Fibroblast of lung (primary cell): ENCODE measurements at places on chromosomes 2 and 18.

DNA sequence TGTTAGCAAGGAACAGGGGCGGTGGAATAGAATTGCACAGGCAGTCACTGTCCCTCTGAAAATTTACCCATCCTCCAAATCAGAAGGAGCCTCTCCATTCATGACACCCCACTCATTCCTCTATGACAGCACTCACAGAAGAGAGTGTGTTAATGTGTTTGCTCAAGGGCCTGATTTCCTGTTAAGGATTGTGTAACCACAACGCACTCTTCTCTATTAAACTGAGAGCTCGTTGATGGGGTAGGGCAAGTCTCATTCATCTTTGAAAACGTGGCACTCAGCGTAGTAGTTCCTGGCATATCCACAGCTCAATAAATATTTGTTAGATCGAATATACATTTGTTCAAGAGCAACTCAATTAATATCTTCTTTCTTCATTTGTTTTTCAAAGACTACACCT, 106.4 kb downstream of the VAPA start:
- DNase-seq, result peak; percentile 19

DNA sequence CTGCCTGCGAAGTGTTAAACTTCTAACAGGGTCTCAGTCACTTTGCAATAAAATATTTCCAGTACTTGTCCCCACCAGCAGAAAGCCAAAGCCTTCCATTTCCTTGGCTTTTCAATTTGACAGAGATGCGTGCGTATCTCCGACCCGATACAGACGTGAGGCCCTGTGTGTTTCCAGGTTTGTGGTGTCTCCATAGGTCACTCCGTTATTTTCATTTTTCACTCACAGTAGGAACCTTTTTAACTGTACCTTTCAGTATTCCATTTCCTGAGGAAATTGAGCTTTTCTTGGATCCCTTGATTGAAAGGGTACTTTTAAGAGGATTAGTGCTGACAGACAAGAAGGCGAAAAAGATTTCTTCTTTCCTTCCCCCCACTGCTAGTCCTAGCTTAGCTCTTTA, 116.3 kb upstream of the TTN start:
- DNase-seq, result no peak

GRCh38 chr18:54712306-54712705, 116.0 kb upstream of the RAB27B start:
- peak; percentile 82 for DNase-seq

DNA sequence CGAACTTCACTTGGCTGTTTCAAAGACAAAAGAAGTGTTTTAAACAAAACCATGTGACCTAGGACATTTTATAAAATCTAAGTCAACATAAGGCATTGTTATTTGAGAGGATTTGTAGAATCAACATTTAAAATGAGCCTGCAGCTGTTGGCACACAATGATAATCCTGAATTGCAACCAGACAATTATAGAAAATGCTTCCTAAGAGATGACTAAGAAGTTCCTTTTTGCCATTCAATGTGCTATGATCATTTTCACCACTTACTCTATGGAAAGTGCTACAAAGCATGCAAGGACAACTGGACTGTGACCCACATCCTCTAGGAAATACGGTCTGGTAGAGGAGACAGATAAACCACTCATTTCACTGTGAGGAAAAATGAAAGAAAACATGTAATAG, 246.4 kb downstream of the CDH20 start:
- no peak for DNase-seq

GRCh38 chr2:195912079-195912478, 156.6 kb downstream of the DNAH7 start:
- DNase-seq, result no peak

DNA sequence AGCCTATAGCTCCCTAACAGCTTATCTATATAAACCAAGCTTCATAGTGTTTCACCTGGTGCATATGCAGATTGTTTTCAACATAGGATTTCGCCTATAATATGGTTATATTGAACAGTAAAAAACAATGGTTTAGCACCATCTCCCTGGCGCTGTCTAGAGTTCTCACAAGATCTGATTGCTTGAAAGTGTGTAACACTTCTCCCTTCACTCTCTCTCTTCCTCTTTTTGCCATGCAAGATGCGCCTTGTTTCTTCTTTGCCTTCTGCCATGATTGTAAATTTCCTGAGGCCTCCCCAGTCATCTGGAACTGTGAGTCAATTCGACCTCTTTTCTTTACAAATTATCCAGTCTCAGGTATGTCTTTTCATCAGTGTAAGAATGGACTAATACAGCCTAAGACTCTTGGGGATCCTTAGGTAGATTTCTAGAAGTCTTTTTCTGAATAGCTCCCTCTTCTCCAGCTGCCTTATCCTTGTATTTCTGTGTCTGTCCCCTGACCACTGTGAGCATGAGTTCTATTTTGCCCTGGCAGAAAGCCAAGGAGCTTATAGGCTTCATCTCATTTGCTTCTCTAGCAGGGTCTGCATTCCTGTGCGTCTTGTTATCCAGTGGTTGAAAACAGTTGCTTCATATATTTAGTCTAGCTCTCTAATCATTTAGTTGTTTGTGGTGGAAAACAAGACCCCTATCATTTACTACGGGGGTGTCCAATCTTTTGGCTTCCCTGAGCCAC, 401.6 kb downstream of the GPD2 start:
- no peak for DNase-seq

GRCh38 chr2:241680827-241681599, 5.6 kb downstream of the DTYMK start:
- peak; percentile 97 for DNase-seq

DNA sequence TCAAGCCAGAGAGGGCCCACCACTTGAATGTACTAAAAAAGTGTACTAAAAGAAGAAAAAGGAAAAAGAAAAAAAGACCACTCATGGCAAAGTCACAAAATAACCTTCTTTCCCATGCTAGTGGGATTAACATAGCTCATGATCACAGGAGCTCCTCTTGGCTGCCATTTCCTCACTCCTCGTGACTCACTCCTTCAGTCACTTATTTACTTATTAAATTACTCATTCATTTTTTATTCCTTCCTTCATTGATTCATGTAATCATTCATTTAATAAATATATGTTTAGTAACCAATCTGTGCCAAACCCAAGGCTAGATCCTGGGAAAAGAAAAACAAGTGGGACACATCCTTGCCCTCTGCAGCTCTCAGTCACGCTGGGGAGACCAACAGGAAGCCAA, 300.5 kb downstream of the INSIG2 start:
- peak; percentile 67 for DNase-seq

GRCh38 chr2:101766871-101767739, 69.6 kb downstream of the MAP4K4 start:
- peak; percentile 67 for DNase-seq

DNA sequence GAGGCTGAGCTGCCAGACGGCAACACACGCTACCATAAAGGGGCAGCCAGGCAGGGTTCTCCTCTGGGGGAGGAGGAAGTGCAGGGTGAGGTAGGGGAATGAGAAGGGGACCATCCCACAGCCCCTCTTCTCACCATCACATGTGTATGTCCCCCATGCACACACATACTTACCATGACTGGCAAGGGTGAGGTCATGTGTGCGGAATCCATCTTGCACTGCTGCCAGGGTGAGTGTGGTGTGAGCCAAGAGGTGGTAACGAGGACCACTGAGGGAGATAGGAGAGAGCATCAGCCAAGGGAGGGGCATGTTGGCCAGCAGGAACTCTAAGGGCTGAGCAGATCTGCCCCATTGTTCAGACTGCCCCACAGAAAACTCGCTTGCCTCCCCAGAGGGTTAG, 7.1 kb downstream of the WDR54 start:
- DNase-seq, result no peak

GRCh38 chr18:74375999-74376398, 60.4 kb downstream of the C18orf63 start:
- no peak for DNase-seq

- DNase-seq, result no peak
Observed at GRCh38 chr2:187393211-187393610, 54.8 kb downstream of the CALCRL start.

DNA sequence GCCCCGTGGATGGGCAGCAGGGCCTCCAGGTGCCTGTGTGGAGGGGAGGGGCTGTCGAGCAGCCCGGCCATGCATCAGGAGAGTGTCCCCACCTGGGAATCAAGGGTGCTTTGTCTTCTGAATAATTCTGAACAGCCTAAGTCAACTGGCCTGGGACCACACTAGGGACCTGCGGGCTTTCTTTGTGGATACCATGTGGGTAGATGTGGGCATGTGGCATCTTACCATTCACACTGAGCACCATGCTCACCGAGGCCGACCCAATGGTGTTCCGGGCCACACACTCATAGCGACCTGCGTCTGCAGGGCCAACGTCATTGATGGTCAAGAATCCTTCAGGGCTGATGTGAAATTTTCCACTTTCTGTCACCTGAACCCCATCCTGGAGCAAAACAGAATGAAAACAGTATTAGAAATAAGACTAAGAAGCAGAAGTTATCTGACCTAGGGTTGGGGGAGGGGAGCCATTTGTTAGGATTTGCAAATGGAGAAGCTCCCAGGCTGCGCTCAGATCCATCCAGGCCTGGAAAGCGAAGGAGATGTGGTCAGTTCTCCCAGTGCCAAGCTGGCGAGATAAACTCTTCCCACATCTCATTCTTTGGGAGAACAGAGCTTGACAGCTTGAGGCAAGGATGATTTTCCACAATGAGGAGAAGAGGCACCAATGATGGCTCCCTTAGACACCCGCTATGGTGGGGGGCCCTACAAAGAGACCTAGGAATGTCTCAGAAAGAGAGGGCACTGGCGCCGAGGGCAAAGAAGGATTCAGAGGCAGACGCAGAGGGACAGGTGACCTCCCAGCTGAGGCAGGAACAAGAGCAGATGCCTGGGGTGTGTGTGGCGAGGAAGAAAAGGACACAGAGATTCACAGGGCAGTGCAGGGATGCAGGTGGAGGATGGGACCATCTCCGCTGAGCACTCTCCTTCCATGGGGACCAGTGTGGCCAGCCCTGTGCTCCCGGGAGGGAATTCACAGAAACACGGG, 83.4 kb downstream of the PXDN start:
- DNase-seq, result no peak

DNA sequence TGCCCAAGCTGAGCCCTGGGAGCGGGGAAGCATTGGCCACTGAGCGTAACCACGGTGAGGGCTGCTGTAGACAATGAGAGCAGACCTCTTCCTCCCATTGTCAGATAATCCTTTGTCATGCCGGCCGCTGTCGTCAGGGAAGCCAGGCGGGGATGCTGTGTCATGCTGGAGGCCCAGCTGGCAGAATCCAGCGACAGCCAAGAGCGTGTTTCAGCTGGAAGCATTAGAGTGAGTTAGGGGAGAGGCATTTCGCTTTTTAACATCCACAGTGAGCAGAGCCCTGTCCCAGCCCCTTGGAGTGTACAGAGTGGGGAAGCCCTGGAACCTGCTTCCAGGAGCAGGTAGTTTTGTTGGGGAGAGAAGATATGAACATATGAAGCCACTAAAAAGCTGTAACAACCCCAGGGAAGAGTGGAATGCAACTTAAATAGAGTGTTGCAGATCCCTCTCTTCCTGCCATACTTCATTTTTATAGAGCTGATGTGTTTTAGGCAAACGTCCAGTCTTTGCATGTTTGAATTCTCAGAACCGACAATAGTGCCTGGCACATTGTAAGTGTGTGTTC, 7.0 kb downstream of the CTIF start:
- DNase-seq, result peak; percentile 73

- DNase-seq, result no peak
Observed at GRCh38 chr2:76579911-76580310, 869.2 kb upstream of the GCFC2 start.

GRCh38 chr2:37414470-37414949, 70.1 kb downstream of the QPCT start:
- DNase-seq, result peak; percentile 86

DNA sequence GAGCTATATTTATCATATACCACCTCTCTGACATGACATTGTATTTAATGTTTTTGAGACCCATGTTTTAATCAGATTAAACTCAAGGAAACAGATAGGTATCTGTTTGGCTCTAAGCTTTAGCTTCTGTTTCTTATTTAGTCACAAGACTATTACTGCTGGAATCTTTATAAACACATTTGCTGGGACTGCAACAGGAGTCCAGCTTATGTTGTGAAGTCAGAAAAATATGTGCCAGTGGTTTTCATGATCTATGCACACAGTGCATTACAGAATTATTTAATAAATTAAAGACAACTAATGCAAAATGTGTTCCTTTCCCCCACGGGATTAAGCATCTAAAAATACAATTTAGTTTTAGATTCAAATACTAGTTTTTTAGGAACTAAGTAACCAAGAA, 338.9 kb downstream of the ZEB2 start:
- peak; percentile 37 for DNase-seq

- DNase-seq, result no peak
Observed at GRCh38 chr2:165162466-165162865, 41.4 kb downstream of the SCN3A start.

GRCh38 chr2:172086241-172087206, 1.2 kb downstream of the DLX1 start:
- DNase-seq, result no peak

- no peak for DNase-seq
Observed at GRCh38 chr2:216548901-216549331, 50.3 kb downstream of the RPL37A start.

DNA sequence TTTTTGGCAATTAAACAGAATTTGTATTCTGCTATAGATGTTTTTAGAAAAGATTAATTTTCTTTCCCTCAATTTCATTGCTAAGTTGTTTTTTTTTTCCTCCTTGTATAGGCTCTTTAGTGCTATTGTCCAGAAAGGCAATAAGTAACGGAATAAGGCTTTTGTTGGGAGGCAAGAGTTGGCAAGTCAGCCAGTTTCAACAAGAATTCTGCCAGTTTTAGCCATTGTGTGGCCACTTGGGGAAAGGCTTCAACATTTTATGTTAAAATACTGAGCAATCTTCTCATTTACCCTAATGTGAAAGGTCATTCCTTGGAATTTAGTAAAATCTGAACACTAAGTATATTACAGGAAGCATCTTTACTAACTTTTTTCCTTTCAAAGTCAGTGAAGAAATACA, 9.6 kb downstream of the CALCRL start:
- DNase-seq, result no peak

DNA sequence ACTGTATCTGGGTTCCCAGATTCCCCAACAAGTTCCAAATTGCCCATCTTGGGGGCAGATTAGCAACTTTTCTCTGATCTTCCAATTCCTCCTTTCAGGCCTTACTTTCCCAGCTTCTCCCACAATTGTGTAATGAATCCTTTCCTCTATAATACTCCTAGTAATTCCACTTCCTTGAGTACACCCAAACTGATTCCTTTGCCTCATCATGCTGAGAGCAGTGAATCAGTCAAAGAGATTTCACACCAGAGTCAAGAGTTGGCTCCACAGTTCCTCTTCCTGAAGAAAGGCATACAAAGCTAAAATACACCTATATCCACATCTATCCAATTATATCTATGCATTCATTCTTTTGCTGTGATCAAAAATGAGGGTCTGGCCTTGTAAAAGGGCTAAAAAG, 28.6 kb upstream of the DAPL1 start:
- DNase-seq, result no peak

GRCh38 chr18:64403784-64404503, 255.1 kb upstream of the LINC00305 start:
- DNase-seq, result no peak

- DNase-seq, result peak; percentile 18
Observed at GRCh38 chr2:155377931-155378444, 679.5 kb downstream of the KCNJ3 start.

- DNase-seq, result no peak
Observed at GRCh38 chr2:60652832-60653340, 99.4 kb upstream of the BCL11A start.
